D721Med (cell line): ENCODE measurements at places on chromosomes 11 and 22.

DNA sequence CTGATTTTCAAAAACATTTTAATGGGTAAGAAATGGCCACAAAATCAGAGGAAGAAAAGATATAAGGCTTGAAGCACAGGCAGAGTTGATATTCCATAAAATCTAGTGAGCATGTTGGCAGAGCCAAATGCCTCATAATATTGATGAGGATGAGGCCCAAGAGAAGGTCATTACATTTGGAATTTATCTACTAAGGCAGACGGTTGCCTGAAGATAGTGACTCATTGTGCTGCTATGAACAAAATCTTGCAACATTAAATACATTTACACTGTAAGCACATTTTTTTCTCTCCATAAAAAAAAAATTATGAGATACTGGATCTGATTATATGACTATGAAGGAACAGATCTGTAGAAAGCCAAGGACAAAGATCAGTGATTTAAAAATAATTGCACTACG, 881.4 kb upstream of the CHORDC1 start:
- no peak for DNase-seq

DNA sequence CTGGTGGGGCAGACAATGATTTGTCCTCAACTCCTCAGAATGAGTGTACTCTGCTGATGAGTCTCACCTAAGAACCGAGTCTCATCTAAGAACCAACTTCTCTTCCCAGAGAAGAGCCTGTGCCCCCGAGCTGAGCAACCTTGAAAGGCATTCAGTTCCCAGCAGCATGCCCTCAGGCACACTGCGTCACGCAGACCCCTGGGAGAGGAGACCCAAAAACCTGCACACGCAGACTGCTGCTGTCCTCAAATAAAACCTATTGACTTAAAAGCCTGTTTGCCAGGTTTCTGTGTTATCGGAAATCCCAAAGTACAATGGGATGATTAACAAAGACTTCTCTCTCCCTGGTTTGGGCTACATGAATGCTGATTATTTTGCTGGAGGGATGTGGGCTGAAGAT, 121.2 kb downstream of the C11orf58 start:
- DNase-seq: no peak

- no peak for DNase-seq
Observed at GRCh38 chr11:134558916-134559601, 147.0 kb upstream of the B3GAT1 start.

DNA sequence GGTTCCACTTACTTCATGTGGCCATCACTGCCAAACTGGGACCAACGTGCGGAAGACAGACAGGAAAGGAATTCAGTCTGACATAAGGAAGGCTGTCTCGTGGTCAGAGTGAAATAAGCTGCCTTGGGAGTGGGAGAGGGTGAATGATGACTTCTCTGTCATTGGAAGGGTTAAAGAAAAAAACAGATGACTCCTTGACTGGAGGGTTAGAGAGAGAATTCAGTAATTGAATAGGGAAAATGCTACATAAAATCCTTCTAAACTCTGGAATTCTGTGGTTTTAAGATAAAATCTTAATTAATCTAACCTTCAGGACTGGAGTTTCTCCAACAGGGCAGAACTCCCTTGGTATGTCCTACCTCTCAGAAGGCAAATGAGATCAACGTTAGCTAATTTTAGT, 33.8 kb downstream of the RAB30 start:
- DNase-seq: no peak

DNA sequence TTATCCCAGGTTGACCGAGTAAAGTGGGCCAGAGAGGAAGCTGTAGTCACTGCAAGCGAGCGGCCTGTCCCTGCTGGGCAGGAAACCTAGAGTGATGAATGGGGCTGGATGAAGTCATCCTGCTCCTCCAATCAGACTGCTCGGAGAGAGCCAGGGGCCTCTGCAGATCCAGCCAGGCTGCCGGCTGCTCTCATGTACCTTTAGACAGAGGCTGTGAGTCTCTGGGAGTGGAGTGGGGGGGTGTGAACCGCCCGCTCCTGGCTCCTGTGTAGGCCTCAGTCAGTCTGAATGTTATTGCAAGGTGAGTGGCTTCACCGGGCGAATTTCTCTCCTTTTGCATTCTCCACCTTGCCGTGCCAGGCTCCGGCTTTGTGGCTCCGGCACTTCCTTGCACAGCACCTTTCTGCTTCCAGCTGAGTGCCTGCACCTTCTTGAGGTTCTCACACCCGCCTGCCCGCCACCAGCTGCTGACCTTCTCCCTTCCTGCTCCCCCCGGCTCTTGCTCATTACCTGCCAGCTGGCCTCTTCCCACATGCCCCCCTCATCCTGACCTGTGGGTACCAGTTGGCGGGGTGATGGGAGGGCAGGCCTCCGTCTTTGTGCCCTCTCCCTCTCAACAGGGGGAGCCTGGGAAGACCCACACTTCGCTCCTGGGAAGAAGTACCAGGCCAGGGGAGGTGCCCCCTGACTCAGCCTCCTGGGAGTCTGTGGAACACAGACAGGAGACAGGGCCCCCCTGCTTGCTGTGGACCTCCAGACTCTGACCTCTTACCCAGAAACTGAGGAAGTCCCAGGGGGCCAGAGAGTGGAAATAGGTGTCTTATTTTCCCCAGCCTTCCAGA, 79.9 kb downstream of the GRAMD1B start:
- DNase-seq: no peak

DNA sequence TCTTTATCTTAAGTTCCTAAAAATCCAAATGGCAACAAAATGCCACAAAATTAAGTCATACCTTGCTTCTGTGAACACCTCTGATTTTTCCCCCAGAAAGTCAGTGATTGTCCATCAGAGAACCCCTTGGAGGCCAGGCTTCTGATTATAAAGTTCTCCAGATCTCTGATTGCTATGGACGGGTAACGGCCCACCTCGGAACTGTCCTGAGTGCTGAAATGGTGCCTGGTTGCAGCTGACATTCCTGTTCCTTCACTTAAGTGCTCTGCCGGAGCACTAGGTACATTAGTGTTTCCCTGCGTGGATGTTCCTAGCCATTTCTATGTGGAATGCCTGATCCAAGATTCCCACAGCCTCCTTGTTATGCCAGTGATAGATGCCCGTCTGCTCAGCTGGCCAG, 85.0 kb downstream of the CHST1 start:
- DNase-seq: no peak

GRCh38 chr11:109033627-109034338, 368.9 kb downstream of the DDX10 start:
- no peak for DNase-seq

- DNase-seq: no peak
Observed at GRCh38 chr11:8339592-8340022, 75.9 kb upstream of the LMO1 start.

DNA sequence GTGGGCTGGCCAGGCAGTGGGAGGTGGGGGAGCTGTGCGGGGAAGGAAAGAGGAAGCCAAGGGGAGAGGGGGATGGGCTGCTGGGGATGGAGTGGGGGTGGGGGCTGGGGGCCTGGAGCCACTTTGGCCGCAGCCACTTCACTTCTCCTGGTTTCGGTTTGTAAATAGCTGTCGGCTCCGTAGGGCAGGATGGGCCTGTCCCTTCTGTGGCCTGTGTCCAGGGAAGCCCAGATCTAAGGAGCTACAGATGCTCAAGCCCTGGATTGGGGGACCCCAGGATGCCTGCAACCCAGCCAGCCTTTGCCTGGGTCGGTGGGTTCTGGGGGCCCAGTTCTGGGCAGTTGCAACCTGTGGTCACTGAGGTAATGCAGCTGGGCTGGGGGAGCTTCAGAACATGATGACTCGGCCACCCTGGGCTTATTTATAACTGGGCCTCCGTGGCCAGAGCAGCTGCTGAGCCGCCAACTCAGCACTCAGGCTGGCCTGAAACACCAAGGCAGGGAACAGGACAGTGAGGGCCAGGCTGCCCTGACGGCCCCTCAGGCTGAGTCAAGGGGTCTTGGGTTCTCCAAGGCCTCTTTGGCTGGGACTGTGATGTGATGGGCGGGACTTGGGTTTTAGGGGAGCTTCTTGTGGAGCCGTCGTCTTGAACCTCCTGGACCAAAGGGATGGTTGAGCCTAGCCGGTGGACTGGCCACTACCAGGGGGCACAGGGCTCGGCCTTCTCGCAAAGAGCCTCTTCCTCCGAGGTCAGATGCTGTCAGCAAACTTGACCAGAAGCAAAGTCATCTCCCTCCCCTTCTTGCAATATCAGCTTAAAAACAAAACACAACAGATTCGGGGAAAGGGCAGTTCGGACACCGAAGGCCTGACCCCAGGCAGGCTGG, 15.0 kb upstream of the SLC39A13 start:
- no peak for DNase-seq

GRCh38 chr11:11421509-11421908, 68.5 kb upstream of the CSNK2A3 start:
- no peak for DNase-seq

GRCh38 chr11:132523929-132524328, 1008.4 kb downstream of the OPCML start:
- no peak for DNase-seq

DNA sequence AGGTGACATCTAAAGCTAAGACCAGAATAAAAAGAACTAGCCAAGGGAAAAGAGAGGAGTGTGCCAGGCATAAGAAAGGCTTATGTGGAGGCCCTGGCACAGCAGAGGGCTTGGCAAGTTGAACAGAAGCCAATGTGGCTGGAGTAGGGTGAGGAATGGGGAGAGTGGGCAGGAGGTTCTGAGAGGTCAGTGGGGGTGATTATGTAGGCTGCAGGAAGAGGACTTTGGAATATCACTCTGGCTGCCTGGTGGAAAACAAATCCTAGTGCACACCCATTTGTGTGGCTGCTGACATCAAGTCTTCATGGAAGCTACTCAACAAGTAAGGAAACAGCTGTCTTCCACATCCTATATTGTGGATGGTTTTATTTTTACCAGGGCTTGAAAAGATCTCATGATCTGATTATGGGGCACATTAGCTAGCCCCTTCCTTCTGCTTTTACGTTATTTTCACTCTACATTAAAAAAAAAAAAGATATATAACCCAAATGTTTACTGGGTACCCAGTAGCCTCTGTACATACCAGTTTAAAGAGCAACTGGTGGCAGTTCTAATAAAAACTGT, 3.4 kb downstream of the MRPL16 start:
- DNase-seq: no peak

DNA sequence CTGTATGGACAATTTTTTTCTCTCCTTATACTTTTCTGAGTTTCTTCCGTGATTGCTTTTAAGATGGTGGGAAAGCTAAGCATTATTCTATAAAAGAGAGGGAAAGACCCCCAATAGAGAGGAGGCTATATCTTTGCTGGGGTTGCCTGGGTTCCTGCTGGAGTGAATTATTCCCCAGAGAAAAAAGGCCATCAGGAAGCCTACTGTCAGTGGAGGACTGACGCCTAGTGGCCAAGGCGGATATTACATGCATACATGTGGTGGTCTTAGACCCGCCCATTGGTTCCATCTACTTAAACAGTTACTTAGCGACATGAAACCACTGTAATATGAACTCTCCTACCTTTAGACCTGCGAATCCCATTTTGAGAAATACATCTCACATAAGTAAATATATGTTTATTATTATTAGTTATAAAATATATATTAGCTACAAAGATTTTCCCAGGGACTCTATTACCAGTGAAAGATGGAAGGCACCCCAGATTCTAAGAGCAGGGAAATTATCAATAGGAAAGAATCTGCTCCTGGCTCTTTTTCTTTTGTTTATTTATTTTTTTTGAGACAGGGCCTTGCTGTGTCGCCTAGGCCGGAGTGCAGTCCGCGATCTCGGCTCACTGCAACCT, 15.7 kb upstream of the PGA3 start:
- DNase-seq: peak; percentile 70

- DNase-seq: no peak
Observed at GRCh38 chr22:17910561-17911311, 113.6 kb downstream of the MICAL3 start.

DNA sequence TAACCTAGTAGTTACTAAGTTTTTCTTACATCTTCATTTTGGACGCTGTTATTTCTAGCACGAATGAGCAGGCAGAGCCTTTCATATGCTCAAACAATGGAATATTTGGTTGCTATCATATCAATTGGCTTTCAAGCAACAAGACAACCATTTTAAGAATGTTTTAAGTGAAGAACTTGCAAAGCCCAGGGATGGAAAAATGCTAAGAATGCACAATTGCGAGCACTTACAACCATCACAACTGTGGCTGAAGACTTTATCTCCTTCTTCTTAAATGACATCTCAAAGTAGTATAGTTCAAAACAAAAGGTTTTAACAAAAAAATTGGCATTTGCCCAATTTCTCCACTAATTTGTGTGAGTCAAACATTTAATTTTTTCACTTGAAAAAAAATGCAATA, 8.3 kb upstream of the MMP1 start:
- no peak for DNase-seq

DNA sequence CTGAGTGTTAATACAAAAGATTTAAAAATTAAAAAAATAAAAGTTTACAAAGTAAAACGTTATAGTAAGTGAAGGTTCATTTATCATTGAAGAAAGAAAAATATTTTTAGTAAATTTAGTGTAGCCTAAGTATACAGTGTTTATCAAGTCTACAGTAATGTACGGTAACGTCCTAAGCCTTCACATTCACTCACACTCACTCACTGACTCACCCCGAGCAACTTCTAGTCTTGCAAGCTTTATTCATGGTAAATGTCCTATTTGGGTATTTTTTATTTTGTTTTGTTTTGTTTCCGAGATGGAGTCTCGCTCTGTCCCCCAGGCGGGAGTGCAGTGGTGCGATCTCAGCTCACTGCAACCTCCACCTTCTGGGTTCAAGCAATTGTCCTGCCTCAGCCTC, 8.8 kb downstream of the CASTOR1 start:
- DNase-seq: no peak

GRCh38 chr11:30392221-30392784, 69.4 kb downstream of the ARL14EP start:
- no peak for DNase-seq

DNA sequence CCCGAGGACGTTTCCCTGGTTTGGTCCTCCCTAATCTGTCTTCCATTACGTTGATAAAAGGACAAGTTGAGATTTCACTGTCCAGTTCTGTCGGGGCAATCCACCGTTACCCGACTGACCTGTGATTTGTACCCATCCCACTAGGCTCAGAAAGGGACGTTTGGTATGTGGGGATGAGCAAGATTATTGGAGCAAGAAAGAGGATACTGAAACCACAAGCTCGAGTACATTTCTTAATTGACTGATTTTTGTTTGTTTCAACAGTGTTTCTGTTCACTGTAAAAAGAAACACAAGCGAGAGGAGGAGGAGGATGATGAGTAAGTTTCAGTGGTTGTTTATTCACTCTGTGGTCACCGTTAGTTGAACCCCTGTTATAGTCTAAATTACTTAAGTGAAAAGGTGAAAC, 969 bp downstream of the CCDC117 start:
- DNase-seq: no peak

GRCh38 chr11:26992031-26992541, 1.8 kb upstream of the FIBIN start:
- no peak for DNase-seq

- peak; percentile 95 for DNase-seq
Observed at GRCh38 chr22:19717691-19718455, 3.6 kb downstream of the SEPTIN5 start.

DNA sequence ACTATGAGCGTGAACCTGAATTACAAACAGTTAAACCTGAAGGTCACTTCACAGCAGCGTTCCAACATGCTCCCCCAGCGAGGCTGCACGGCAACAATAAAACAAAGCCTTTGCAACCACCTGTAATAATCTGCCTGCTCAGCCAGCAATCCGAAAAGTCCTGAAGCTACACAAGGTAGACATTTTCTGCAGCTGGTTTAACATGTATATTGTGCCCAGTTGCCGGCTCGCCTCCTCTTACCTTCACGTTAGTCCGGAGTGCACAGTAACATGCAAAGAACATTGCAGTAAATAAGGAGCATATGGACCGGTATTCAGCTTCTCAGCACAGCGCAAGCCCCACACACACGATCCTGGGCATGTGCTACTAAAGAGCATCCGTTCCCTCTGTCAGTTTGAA, 704.3 kb downstream of the DLG2 start:
- DNase-seq: no peak
